ENCODE measurements at places on chromosomes 16 and 17.

- DNase-seq = no peak
These were observed 302.2 kb downstream of the C16orf95 start for GRCh38 chr16:87015021-87015420.

GRCh38 chr17:79946352-79947231 is 89.1 kb downstream of the TBC1D16 start:
- no peak for DNase-seq

- DNase-seq = no peak
These were observed 30.6 kb upstream of the TNRC6C start for GRCh38 chr17:77927777-77928518.

DNA sequence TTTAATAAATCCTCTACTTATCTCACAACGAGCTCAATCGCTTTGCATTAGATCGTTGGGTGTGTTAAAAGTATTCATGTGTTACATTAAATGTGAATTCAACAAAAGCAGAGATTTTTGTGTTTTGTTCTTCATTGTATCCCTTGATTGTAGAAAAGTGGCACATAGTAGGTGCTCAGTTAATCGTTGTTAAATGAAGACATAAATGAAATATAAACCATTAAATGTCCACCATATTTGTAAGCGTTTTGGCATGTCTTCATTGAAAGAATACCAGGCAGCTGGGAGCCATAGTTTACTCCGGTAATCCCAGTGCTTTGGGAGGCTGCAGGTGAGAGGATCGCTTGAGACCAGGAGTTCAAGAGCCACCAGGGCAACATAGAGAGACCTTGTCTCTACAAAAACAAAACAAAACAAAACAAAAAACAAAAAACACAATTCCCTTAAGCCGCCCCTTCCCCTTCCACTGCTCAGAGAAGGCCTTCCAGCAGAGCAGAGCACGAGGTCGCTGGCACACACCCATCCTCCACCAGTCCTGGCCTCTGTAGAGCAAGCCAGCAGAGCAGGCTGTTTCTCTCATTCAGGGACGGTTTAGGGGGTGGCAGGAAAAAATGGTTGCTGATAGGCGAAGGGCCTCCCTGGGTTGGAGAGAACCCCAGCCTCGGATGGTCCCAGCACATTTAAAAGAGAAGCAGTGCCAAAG is 673 bp upstream of the CHD9 start:
- no peak for DNase-seq

DNA sequence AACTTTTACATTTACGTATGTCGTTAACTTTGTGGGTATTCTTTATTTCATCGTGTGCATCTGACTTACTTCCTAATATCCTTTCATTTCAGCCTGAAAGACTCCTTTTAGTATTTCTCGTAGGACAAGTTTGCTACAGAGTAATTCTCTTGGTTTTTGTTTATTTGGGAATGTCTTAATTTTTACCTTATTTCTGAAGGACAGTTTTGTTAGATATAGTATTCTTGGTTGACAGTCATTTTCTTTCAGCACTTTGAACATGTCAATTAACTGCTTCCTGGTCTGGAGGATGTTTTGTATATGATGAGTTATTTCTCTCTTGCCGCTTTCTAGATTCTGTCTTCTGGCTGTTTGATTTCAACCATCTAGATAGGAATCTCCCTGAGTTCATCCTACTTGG is 109.2 kb upstream of the NACA2 start:
- no peak for DNase-seq

GRCh38 chr17:68142595-68142994 is 105.2 kb upstream of the AMZ2 start:
- DNase-seq = no peak

DNA sequence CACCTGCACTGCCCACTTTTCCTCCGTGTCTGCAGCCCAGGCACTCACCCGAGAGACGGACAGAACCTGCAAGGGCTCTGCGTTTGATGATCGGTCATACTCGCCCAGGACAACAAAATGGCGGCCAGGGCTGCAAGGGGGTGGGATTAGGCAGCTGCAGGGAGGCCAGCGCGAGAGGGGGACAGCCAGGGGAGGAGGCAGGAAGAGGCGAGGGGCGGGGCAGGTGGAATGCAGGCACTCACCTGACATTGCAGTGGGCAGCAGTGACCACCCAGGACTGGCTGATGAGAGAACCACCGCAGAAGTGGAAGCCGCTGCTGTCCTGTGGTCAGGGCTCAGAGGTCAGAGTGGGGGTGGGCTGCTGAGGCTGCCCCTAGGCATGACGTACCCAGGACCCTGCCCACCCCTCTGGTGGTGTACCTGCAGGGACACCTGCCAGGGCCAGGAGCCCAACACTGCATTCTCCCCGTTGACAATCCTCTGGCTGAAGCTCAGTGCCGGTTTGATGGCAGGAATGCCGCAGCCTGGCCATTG is 917 bp downstream of the CTRL start:
- no peak for DNase-seq

- DNase-seq = no peak
These were observed 5.1 kb downstream of the ERBB2 start for GRCh38 chr17:39704821-39705551.

- no peak for DNase-seq
These were observed 25.0 kb upstream of the SLC38A8 start for GRCh38 chr16:84067640-84068039.

- DNase-seq = no peak
These were observed 33.6 kb upstream of the CACNG4 start for GRCh38 chr17:66930933-66931332.

DNA sequence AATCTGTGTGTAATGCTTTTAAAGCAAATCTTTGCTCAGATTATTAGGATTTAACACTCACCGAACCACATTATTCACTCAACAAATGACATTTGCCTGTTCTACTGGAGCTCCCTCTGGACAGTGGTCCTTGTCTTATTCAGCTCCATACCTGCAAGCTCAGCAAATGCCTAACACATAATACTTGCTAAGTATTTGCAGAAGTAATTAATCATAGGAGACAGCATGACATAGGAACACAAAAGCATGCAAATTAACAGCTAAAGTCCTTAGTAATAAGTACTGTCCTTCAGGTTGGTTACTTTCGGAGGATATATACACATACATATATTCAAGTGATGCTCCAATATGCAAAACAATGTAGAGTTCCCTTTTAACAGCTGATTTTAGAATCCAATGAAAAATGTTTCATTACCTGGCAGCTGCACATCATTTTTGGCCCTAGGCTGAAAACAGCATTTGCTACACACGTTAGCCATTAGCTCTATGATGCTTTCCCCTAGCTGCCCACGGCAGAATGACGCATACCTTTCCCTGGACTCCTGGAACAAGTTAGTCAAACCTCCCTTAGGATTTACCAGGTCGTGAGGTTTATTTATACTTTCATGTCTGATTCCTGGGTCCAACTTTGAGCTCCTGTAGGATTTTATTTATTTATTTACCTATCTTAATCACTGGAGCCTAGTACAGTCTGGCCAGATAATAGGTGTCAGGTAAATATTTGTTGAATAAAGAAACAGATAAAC is 8.6 kb downstream of the BRD7 start:
- no peak for DNase-seq

- DNase-seq = no peak
These were observed 52.0 kb downstream of the BAIAP2 start for GRCh38 chr17:81086789-81087551.

- no peak for DNase-seq
These were observed 8.5 kb downstream of the MMP28 start for GRCh38 chr17:35786941-35787432.

DNA sequence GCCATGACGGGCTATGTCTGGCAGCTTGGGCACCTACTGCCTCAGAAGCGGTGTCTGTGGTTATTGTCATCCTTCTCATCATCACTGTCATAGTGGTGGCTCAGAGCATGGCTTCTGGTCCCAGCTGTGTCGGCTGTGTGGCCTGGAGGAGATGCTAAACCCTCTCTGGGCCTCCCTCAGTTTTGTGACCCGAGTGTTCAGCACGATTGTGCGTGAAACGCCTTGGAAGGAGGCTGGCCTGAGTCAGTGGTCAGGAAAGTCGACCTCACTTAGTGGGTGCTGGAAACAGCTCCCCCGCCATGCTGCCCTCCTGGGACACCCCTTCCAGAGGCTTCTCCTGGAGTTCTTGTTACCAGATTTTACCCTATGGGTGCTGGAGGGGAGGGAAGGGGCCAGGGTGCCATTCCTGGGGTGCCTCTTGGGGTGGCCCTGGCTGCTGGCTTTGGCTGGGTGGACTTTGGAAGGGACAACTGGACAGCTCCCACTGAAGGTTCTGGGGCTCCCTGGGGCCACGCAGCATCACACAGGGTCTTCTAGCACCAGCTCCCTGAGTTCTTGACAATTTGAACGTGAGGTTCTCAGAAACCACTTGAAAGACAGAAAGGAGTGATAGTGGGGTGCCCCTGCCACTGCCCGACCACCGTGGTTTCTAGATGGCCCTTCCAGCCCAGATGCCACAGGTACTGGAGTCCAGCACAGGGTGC is 226.5 kb upstream of the GSE1 start:
- no peak for DNase-seq

GRCh38 chr16:89544113-89544512 is 16.4 kb upstream of the RPL13 start:
- DNase-seq = no peak

- no peak for DNase-seq
These were observed 2.4 kb downstream of the MT1M start for GRCh38 chr16:56634715-56635440.

DNA sequence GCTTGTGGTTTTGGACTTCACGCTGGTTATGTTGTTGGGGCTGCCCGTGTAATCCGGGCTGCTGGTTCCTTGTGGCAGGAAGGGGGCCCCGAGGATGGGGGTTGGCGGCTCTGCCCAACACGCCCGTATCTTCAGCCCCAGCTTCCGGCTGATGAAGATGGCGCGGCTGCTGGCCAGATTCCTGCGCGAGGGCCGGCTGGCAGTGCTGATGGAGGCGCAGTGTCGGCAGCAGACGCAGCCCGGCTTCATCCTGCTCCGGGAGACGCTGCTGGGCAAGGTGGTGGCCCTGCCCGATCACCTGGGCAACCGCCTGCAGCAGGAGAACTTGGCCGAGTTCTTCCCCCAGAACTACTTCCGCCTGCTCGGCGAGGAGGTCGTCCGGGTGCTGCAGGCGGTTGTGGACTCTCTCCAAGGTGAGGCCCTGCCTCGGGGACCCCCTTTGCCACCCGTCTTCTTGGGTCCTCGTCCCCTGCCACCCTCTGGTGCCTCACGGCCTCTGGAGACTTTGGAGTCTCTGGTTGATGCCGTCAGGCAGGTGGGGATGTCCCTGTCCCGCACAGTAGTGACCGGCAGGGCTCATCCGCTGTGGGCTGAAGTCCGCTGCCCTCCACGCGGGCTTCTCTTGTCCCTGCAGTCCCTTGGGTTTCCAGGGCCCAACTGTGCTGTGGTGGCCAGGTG is 2.2 kb downstream of the TELO2 start:
- no peak for DNase-seq

DNA sequence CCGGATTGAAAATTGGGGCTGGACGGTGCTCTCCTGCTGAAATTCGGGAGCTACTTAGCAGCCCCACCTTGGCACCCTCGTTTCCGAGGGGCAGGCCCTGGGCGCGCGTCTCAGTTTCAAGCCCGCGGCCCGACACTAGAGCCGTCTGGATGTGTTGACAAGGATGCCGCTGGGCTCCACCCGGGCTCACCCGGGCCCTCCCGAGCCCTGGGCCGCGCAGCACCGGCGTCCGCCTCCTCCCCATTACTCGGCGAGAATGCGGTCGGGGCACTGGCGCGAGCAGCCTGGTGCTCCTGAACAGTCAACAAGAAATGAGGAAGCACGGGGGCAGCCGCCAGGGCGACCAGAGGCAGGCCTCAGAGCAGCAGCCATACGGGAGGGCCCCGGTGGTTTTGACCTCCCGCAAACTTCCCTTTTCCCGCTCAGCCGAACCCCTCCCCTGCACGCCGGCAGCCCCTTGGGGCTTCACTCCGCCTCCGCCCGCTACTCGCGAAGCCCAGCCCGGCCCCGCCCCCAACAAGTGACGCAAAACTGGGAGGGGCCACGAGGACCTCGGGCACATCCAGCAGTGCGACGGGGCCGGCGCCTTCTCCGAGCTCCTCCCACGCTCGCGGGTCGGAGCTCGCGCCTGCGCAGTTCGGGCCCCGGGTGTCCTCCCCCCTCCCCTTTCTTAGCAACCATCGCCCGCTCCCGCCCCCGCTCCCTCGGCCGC is 447 bp upstream of the SEC14L1 start:
- DNase-seq = peak; percentile 99

DNA sequence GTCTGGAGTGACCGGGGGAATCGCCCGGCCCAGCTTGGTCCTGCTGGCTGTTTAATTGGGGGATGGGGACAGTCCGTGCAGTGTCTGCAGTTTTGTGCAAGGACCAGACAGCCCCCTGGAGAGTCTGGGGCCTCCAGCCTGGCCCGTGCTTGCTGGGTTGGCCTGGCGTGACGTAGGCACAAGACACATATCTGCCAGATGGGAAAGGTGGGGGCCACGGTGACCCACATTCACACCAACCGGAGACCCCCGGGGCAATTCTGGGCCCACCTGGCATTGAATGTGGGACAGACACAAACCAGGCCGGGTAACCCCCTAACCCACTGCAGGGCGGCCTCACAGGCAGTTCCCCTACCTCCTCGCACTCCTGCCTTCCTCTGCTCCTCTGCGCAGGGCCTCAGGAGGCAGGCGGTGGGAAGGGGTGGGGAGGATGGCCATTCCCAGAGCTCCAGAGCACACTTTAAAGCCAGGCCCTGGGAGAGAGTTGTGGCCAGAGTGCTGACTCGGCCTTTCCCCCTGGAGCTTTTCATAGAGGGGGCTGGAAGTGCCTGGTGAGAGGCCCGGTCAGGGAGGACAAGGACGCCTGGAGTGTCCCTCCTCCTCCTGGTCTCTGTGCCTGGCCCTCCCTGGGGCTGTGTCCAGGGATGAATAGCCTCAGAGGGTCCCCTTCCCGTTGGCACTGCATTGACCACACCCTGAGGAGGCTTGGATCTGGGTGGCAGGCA is 1.5 kb downstream of the MRC2 start:
- no peak for DNase-seq

DNA sequence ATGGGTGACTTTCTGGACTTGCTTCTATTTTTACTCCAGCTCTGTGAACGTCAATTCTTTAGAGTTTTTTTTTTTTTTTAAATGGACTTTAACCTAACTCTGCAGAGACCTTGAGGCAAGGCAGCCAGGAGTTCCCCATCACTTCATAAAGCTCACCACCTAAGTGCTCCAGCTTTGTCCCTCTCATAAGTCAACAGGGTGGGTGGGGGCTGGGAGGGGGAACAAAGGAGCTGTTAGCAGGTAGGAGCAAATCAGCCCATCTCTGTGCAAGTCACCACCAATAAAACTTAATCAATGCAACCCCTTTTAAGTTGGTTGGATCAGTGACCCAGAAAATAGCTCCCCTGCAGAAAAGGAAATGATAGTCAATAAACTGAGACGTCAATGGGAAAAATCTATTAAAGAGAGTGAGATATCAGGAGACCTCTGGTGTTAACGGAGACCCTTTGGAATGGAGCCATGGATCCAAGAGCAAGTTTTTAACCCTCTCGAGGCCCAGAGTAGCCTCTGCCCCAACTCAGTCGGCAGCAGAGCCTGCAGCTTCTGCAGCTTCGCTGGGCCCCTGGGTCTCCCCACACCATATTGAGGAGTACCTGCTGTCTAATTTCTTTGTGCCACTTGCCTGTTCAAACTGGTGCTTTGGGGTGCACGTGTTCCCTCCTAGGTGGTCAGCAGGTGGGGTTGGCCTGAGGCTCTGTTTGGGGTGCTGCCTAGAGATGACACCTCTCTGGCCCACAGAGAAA is 27.6 kb upstream of the ETV4 start:
- no peak for DNase-seq

Data from activated CD8-positive, alpha-beta memory T cell treated with anti-CD3 and anti-CD28 coated beads for 4 hours (primary cell).